ENCODE measurements at places on chromosomes 4 and X.
A peak's percentile ranks its signal among the peaks of the same experiment; 100 is the strongest.

- DNase-seq = peak; percentile 0
Observed at GRCh38 chrX:97330151-97330550, 446.4 kb downstream of the RPA4 start.

GRCh38 chr4:26412381-26413372 is 77.6 kb downstream of the CCKAR start:
- no peak for DNase-seq

GRCh38 chr4:25313201-25313895 is 774 bp downstream of the ZCCHC4 start:
- no peak for DNase-seq

DNA sequence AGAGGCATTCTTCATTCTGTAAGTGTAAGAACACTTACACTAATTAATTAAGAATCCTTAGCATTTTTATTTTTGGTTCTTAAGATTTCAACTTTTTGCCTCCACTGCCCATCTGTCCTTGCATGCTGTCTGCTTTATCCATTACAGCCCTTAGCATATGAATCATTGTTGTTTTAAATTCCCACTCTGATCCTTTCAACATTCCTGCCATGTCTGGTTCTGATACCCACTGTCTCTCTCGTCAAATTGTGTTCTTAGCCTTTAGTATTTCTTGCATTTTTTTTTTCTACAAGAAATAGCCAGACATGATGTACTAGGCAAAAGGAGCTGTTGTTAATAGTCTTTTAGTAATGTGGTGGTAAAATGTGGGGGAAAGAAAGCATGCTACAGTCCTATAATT is 1360.0 kb downstream of the TECRL start:
- DNase-seq = no peak

- peak; percentile 87 for DNase-seq
Observed at GRCh38 chrX:130171446-130172126, at the start of gene RAB33A. TSS of gene RAB33A (plus strand) at chrX:130171962. CDS start at chrX:130172063, 101 bp downstream.

DNA sequence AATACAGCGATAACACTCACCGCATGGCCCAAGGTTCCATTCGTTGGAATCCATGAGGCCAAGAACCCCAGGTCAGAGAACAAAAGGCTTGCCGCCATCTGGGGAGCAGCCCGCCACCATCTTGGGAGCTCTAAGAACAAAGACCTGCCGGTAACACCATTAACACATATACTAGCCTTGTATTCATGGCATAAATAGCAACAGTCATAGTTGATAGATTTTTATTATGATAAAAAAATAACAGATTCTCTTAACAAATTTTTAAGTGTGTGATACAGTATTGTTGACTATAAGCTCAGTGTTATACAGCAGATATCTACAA is 309.4 kb downstream of the GLUD2 start:
- DNase-seq = no peak

Data from putamen (tissue), 1 donor.